CD4-positive, alpha-beta T cell treated with Interleukin-15 for 1 hour (primary cell): ENCODE measurements at places on chromosomes 12 and 14.
A peak's percentile ranks its signal among the peaks of the same experiment; 100 is the strongest.

DNA sequence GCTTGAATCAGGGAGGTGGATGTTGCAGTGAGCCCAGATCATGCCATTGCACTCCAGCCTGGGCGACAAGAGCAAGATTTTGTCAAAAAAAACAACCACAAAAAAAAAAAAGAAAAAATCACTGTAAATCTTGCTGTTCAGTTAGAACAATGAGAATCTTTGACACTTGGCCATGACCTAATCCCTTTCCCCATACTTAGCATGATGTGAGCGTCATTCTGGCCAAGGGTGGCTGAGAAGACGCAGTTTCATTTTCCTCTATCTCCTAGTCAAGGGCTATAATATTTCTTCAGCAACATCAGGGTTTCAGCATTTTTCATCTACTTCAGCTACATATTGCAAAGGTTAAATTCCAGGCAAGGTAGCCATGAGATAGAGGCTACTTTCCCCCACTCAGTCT, 599.4 kb upstream of the MDGA2 start:
- no peak for DNase-seq

- no peak for DNase-seq
Observed at GRCh38 chr12:132429602-132429945, 60.4 kb upstream of the FBRSL1 start.

DNA sequence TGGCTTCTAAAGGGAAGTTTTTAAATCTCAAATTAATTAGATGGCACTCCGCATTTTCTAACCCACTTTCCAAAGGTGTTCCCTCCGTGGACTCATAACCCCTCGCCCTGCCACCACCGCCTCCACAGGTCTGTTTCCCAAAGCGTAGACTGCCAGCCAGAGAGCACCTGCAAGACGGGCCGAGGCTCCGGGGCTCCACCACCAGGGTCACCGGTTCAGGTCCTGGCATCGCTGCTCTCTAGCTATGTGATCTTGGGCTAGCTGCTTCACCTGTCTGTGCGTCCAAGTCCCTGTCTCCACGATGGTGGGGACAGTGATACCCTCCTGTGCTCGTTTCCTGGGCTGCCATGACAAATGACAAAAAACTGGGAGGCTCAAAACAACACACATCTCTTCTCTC, 11.5 kb downstream of the RIMBP2 start:
- no peak for DNase-seq

GRCh38 chr14:93115821-93116675, at the start of gene ITPK1:
TSS of gene ITPK1 (minus strand) at chr14:93115925. CDS start at chr14:93115163, 762 bp downstream.
- peak; percentile 47 for DNase-seq

GRCh38 chr12:67354322-67354721, 85.2 kb downstream of the CAND1 start:
- no peak for DNase-seq

- no peak for DNase-seq
Observed at GRCh38 chr12:19177754-19178153, 48.2 kb downstream of the PLEKHA5 start.

GRCh38 chr14:94449930-94450329, 2.7 kb downstream of the SERPINA11 start:
- DNase-seq: no peak

- DNase-seq: no peak
Observed at GRCh38 chr12:53956251-53956887, 1.7 kb downstream of the HOXC12 start.
